Cerebellum (tissue), 4 donors: ENCODE measurements at places on chromosomes 6 and 20.

DNA sequence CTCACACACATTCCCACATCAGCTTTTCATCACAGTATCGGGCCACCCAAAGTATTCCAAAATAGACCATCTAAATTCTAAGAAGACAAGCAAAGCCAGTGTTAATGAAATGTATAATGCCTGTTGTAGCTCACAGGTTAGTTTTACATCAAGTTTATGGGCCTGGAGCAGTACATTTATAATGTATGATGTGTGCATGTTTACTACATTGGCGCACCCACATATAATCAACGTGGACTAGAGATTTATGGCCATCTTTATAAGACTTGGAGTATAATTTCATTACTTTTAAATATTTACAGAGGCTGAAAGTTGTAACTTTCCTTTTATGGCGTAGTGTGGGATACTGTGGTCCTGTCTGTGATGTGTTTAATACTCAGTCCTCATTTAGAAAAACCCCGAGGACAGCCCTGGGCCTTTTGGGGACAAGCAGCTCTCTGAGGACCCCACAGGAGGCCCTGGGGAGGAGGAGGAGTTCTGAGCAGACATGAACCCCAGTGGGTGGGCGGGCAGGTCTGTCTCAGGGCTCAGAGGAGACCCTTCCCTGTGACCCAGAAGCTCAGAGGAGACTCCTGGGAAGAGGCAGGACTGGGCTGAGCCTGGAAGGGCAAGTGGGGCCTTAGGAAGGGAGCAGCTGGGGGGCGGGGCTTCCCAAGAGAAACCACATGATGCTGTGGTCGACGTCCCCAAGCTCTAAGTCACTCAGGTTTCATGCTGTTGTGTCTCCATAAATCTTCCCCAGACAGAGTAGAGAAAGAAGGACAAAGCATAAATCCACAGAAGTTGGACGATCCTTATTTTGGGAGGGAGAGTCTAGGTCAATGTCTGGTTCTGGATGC is 232.1 kb downstream of the PREX1 start:
- DNase-seq, result no peak

GRCh38 chr20:59019217-59019616 is at the start of gene TUBB1:
TSS of gene TUBB1 (plus strand) at chr20:59019429. CDS start at chr20:59019523, 94 bp downstream.
- no peak for DNase-seq

DNA sequence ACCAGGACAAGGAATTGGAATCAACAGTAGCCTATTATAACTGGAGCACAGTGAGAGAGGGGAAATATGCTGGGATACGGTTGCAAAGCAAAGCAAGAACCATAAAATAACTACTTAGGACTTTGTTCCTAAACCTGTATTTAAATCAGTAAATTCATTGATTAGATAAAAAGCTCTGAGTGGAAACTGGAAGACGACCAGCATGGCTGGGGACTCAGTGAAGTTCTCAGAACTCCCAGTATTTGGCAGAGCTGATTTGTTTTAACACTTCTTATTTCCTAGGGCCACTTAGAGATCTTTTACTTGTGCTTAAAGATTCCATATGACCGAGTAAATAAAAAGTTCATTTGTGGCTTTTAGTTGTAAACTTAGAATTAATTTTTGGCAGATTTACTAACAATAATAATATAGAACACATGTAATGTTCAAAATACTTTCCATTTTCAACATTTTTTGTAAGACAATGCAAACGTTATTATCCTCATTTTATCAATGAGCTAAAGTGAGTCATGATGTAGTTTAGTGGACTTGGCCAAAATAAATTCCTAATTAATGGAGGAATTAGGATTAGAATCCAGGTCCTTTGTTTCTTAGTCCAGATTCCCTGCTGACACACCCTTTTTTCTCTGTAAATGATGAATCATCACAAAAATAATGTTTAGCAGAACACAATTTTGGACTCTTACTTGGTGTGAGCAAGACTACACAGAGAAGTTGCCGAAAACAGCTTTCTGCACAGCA is 392.9 kb downstream of the GJA1 start:
- DNase-seq, result no peak

DNA sequence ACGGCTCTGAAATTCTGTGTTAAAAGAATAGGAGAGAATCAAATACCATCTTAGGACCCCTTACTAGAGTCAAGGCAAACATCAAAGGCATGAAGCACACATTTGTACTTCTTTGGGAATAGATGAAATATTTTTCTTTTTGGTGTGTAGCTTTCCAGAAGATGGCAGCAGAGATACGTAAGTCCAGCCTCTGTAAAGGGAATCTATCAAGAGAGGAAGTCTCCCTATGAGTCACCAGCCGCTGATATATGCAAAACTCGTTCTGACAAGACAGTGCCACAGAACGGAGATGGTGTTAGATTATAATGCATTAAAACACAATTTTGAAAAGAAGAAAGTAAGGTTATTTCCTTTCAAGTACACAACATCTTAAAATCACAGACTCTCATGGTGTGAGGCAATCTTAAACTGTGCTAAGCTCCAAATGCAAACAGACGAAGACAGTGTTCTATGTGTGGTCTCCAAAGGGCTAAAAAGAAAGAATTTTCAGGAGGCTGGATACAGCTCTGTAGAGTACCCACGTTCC is 120.0 kb upstream of the AGPAT4 start:
- peak; percentile 79 for DNase-seq

GRCh38 chr6:11752360-11752759 is 26.2 kb downstream of the ADTRP start:
- DNase-seq, result no peak

DNA sequence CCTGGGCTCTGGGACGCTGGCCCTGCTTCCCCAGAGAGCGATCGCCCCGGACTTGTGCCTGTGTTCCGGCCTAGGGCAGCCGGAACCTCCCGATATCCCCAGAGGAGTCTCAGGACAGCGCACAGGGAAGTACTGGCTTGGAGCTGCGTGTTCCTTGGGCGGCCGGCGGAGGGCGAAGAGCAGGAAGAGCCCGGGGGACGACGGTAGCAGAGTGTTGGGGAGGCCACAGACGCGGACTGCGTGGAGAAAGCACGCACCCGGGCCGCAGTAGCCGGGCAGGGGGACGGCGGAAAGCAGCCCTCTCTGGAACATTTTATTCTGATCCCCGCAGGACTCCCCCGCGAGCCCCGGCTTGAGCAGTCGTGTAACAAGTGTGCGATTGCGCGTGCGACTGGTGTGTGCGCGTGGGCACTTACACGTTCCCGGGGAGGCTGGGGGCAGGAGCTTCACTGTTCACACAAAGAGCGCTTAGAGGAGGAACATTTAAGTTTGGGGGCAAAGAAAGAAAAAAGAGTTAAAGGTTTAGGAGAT is 36.1 kb downstream of the NCR2 start:
- no peak for DNase-seq
